ENCODE measurements at places on chromosomes 6 and 20. TPM values are rescaled to one million over a fixed set of nuclear protein-coding genes. Genes with fewer than 3 reads are reported as not detected.

The PFDN6 gene
- 34.2 TPM for polyA plus RNA-seq

The RHAG gene
- not detected for polyA plus RNA-seq

The DEFB112 gene
- not detected for polyA plus RNA-seq

The KIAA1755 gene
- polyA plus RNA-seq, result not detected

The SLC13A3 gene
- 2.1 TPM for polyA plus RNA-seq

The SMLR1 gene
- polyA plus RNA-seq, result not detected

The ADISSP gene
- 38.5 TPM for polyA plus RNA-seq

The SRSF12 gene
- polyA plus RNA-seq, result 7.0 TPM

The ADTRP gene
- polyA plus RNA-seq, result not detected

The MEP1A gene
- polyA plus RNA-seq, result not detected

The RNF8 gene
- 49.9 TPM for polyA plus RNA-seq

The HLA-G gene
- polyA plus RNA-seq, result 0.12 TPM

The TREML1 gene
- not detected for polyA plus RNA-seq

The UST gene
- 6.5 TPM for polyA plus RNA-seq

The LAMP5 gene
- polyA plus RNA-seq, result 0.35 TPM

The HLA-A gene
- 119 TPM for polyA plus RNA-seq

The TRIM39 gene
- polyA plus RNA-seq, result 15.4 TPM

The VSTM2L gene
- 83.4 TPM for polyA plus RNA-seq

The HAO1 gene
- not detected for polyA plus RNA-seq

The CLVS2 gene
- polyA plus RNA-seq, result not detected

The METTL24 gene
- 6.8 TPM for polyA plus RNA-seq

The CNKSR3 gene
- polyA plus RNA-seq, result 4.7 TPM

The KCNQ2 gene
- 17.3 TPM for polyA plus RNA-seq

The ZFAND3 gene
- 102 TPM for polyA plus RNA-seq

The DLL1 gene
- 5.3 TPM for polyA plus RNA-seq

The THBD gene
- 2.5 TPM for polyA plus RNA-seq

The TOX2 gene
- 0.32 TPM for polyA plus RNA-seq

The ZNF391 gene
- 11.0 TPM for polyA plus RNA-seq

The PI16 gene
- 0.37 TPM for polyA plus RNA-seq

The ADGRF4 gene
- not detected for polyA plus RNA-seq

The TPD52L2 gene
- 121 TPM for polyA plus RNA-seq

The MOCS3 gene
- 6.2 TPM for polyA plus RNA-seq

The GCNT2 gene
- polyA plus RNA-seq, result 27.3 TPM

The GSTA3 gene
- not detected for polyA plus RNA-seq

The MYLK2 gene
- polyA plus RNA-seq, result not detected

The DEFB124 gene
- polyA plus RNA-seq, result not detected

The PACSIN1 gene
- polyA plus RNA-seq, result 12.1 TPM

The PGBD1 gene
- polyA plus RNA-seq, result 8.2 TPM

The PKIB gene
- 71.4 TPM for polyA plus RNA-seq

The COL19A1 gene
- not detected for polyA plus RNA-seq

The BTN1A1 gene
- 0.35 TPM for polyA plus RNA-seq

The JPH2 gene
- 142 TPM for polyA plus RNA-seq

The ATRN gene
- 13.6 TPM for polyA plus RNA-seq

The VGLL2 gene
- polyA plus RNA-seq, result not detected

The SLC26A8 gene
- polyA plus RNA-seq, result not detected
